ENCODE measurements at places on chromosomes 2 and 18. TPM values are rescaled to one million over a fixed set of nuclear protein-coding genes. Genes with fewer than 3 reads are reported as not detected.

Gene LGALSL
- 1.7 TPM for total RNA-seq

Gene PSTPIP2
- 2.7 TPM for total RNA-seq

Gene MTX2
- total RNA-seq = 16.9 TPM

Gene ASTL
- not detected for total RNA-seq

Gene ERMN
- total RNA-seq = not detected

Gene GYPC
- total RNA-seq = 93.3 TPM

Gene PTPRN
- 7.2 TPM for total RNA-seq
